DMS79 treated with DMSO at 0.1 percent for 48 hours (cell line): ENCODE measurements at places on chromosomes 6 and 20.
A peak's percentile ranks its signal among the peaks of the same experiment; 100 is the strongest.

GRCh38 chr6:69331886-69332285 is 464.9 kb downstream of the LMBRD1 start:
- no peak for DNase-seq

DNA sequence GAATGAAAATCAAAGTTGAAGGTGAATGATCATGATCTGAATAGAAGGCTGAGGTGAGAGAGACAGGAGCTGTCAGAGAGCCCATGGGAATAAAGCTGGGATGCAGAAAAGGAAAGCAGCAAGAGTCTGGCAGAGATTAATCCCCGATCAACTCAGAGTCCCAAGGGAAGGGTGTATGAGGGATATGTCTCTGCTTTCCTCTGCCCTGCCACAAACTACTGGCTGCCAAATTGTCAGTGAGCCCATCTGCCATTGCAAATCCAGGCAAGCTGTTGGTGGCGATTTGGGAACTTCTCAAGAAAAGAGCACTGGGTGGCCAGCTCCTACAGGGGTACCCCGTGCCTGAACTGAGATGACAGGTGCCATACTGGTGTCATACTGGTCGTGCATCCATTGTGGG is 705.5 kb upstream of the MAN1A1 start:
- no peak for DNase-seq

DNA sequence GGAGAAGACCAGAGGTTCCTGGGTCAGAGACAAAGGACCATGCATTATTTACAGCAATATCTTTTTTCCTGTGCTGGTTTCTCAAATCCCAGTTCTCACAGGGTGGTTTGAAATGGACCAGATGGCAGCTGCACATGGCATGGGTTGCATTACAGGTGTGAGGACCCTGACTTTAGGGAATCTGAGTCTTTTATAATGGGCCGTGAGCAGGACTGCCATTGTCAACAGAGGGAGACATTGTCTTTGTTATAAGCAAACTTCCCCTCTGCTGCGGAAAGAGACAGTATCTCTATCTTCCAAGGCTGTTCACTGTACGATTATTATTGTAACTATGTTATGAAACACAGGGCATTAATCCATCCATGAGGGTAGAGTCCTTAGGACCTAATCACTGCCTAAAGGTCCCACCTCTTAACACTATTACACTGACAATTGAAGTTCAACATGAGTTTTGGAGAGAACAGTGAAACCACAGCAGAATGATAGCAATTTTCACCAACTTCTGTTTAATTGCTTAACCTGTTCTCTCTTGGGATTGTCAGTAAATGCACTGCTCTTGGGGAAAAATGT is 156.1 kb upstream of the AGPAT4 start:
- DNase-seq, result no peak

DNA sequence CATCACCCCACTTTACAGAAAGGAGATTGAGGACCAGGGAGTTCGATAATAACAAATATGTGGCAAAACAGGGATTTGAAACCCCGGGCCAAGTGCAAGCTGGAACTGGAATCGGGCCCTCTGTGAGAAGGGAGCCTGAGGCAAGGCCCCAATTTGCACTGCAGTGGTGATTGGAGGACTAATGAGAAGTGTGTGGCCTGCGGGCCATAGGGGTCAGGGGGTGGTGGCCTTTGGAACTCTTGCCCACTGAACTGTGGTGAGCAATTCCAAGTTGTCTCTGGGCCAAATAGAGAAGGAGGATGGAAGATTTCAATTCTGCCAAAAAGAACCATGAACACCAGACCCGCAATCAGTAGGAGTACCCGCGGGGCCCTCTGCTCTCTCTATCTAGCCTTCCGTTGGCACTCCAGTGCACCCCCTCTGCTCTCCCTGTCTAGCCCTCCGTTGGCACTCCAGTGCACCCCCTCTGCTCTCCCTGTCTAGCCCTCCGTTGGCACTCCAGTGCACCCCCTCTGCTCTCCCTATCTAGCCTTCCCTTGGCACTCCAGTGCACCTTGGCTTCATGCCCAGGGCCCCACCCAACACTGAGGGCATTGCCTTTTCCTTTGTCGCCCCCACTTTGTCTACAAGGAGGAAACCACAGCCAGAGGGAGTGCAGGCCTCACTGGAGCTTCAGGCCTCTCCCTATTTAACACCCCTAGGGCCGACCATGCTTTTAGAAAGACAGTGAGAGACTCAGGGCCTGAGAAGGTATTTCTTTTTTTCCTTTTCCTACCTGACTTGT is 6.0 kb upstream of the PTPRA start:
- DNase-seq, result no peak

DNA sequence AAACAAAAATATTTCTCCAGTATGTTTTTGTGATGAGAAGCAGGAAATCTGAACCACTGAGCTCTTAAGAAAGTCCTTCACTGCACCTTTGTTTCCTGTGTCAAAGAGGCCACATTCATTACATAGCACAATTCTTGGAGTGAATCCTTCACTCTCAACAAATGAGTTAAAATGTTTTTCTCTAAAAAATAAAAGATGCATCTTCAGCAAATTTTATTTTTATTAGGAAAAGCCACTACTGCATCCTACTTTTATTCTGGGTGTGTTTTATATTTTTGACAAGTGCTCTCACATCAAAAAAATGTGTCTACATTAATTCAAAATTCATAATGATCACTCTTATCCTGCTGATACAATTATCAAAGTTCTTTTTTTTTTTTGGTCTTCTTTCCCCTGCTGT is 76.3 kb downstream of the PLCB4 start:
- DNase-seq, result no peak

DNA sequence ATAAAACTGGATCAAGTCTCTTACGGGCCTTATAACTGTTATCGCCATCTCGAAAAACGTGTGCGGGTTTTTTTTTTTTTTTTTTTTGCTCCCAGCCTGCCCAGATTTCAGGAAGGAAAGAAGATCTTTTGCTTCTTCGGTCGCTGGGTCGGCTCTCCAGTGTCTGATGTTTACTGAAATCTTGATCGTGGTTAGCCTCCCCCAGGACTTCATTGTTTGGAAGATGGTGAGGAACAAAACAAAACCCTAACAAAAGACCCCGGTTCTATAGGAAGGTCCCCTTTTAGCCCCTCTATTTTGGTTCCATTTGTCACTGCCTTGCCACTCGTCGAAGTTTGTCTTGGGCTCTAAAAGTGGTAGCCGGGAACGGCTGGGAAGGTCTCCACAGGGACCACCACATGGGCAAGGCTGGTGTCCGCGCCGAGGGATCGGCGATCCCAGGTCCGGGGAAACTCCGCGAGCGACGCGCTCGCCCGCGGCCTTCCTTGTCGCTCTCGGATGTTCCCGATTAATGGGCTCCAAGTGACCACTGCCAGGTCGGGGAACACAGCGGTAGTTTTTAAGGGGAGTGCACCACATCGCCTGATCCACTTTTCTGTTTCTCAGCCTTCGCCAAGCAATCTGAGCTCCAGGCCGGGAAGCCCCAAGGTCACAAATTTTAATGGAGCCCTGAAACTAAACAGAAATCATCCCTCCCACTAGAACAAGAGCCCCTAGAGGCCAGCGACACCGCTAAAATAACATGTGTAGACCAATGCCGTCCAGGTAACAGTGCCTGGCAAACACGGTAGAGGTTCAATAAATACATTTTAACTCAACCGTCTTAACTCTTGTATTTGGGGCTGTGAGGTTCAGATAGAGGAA is 27.0 kb downstream of the TRIM27 start:
- DNase-seq, result peak; percentile 61

GRCh38 chr6:2744209-2744771 is 6.4 kb downstream of the MYLK4 start:
- DNase-seq, result no peak

- no peak for DNase-seq
Measured at GRCh38 chr20:40955326-40955725, 73.3 kb upstream of the TOP1 start.

GRCh38 chr20:16485401-16485800 is 87.8 kb downstream of the KIF16B start:
- no peak for DNase-seq

DNA sequence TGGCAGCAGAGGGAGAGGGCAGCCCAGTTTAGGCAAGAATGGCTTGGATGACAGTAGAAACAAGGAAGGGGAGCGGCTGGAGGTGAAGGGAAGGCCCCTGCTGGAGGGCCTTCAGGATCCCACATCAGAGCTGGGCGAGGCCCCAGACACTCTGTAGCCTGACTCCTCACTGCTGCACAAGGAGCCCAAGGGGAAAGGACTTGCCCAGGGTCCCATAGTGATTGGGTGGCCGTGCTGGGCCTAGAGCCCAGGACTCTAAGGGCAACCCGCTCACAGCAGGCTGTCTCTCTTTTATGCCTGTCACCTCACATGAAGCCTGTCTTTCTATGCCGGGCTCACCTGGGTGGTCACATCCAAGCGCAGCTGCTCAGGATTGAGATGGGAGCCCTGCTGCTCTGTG is 9.3 kb downstream of the AARS2 start:
- no peak for DNase-seq

- no peak for DNase-seq
Measured at GRCh38 chr6:132041706-132042105, 90.5 kb upstream of the CCN2 start.

DNA sequence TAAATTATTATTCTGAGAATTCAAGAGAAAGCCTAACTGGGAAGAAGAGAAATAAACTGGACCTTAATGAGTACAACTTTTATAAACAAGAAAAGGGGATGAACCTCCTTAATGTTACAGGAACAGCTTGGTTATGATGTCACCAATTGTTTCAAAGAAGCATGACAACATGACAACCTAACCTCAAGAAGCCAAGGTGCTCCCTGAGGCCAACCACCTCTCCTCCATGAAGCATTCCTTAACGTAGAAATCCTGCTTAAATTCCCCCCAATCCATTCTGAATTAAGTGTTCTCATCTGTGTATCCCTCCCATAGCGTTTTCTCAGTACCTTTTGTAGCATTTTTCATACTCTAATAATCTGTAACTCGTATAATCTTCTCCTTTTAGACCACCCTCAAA is 1.7 kb downstream of the HBS1L start:
- no peak for DNase-seq

DNA sequence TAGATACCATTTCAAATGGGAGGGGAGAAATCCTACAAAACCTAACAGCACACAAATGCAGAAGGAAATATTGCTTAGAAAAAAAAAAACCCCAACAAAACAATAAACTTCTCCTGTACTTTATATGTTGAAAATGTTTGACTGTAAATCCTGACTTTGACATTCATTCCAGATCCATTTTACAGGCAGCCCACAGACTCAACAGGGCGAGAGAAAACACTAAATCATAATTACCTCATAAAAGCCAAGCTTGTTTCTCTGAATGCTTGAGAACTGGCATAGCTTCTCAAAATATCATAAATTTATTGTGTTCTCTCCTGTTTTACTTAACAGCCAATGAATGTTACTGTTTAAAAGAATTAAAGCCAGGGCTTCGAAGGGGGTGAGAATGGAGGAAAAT is 273.2 kb downstream of the CD83 start:
- no peak for DNase-seq

DNA sequence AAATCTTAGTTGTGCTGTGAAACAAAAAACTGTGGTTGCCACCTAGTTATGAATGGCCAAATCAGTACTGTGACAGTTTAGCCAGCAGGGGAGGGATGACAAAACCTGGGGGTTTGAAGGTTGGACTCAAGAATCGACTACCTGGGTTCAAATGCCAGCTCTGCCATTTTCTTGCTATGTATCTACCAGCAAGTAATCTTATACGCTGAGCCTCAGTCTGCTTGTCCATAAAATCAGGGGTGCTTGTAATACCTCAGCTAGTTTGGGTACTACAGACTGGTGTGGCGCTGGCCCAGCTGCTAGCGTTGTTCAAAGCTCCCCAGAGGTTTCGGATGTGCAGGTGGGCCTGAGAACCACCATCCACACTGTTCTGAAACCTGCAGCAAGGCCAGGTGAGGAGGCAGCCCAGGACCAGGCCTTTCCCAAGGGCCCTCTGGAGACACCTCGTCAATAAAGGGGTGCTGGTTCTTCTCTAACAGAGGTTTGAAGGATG is 40.4 kb downstream of the TRAM2 start:
- no peak for DNase-seq

DNA sequence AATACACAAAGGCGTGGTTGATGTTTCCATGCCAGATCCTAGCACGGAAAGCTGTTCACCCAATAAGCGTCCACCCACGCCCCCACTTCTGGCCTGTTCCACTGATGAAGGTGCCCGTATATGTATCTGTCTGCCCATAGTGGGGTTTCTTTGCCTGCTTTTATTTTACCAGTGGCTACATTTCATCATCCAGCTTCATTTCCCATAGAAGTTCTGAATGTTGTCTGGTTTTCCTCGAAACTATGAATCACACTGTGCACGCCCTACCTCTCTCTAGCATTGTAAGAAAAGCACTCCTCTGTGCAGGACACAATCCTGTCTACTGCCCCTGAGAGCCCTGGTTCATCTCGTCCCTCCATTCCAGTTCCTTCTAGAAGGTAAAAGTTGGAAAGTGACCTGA is 8.8 kb upstream of the CD93 start:
- no peak for DNase-seq

- DNase-seq, result no peak
Measured at GRCh38 chr6:19805129-19805481, 32.1 kb upstream of the ID4 start.

DNA sequence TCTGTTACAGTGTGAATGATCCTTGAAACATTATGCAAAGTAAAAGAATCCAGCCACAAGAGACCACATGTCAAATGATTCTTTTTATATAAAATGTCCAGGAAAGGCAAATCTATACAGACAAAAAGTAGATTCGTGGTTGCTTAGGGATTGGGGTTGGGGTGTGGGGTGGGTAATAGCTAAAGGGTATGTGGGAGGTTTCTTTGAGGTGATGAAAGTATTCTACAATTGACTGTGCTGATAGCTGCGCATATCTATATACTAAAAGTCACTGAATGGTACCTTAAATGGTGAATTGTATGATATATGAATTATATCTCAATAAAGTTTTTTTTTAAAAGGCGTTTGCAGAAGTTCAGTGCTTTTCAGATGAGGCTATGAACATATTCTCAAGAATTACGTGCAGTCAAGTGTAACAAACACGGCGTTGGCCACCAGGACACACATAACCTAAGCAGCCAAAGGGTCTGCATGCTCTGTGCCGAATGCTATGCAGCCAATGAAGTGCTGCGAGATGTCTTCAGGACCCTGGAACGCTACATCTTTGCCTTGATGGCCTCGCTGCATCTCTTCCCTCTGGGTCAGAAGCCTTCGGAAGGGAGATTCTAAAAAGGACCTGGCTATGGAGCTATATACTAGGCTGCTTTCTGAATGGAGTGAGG is 96.9 kb downstream of the SCML4 start:
- DNase-seq, result peak; percentile 47

DNA sequence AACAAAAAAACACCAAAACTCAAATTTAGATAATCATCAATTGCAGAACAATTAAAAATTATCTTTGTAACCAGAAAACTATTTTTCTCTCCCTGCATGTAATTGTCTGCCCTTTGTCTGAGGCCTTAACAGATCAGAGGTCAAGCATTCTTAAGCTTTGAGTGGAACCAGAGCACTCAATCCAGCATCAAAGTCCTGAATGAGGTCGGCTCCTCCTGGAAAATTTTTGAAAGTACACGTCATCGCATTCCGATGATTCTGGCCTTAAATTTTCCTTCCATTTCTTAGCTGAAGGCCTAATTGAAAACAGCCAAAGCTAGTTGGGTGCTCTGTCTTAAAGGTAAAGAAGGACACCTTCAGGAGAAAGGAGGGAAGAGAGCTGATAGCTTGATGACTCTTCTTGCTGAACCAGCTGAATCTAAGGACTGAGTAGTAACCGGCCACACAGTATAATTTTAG is 510.2 kb upstream of the SULF2 start:
- no peak for DNase-seq
